ENCODE measurements at places on chromosomes 1 and 21. TPM values are rescaled to one million over a fixed set of nuclear protein-coding genes. Genes with fewer than 3 reads are reported as not detected.
A peak's percentile ranks its signal among the peaks of the same experiment; 100 is the strongest.

- H3K4me3 ChIP-seq = no peak overlapping the region
- peaks cover 12% of the 10 kb centered on the region for H3K4me1 ChIP-seq
- no peaks in the 10 kb centered on the region for H3K36me3 ChIP-seq
- DNase-seq = no peak
Measured at GRCh38 chr1:47838562-47839432, 158.4 kb downstream of the TRABD2B start.

The VPS26C gene
- total RNA-seq = 73.5 TPM

DNA sequence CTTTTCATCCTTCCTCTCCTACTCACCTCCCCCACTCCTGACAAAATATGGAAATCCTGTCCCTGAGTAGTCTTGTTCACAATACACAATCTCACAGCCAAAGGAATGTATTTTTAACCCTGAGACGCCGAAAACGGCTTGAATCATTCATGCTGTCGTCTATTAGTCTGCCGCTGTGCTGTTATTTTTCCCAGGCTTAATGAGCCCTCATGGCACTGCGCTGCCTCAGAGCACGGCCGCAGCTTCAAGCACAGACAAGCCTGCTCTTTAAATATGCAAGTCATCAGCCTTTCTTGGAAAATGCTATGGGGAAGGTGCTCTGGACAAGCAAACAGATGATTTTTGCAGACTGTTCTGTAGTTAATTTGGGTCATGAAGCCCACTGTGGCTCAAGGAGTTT lies 302.7 kb downstream of the DISC1 start:
- no peaks in the 10 kb centered on the region for H3K4me1 ChIP-seq
- no peak for DNase-seq
- no peaks in the 10 kb centered on the region for H3K27me3 ChIP-seq
- no peaks in the 10 kb centered on the region for H3K36me3 ChIP-seq
- H3K27ac ChIP-seq = no peak overlapping the region
- H3K4me3 ChIP-seq = no peak overlapping the region

GRCh38 chr1:7680207-7680954 lies 90.7 kb upstream of the VAMP3 start:
- H3K27ac ChIP-seq = no peak overlapping the region
- peak overlapping the region; percentile 82 for H3K4me3 ChIP-seq
- H3K27me3 ChIP-seq = no peaks in the 10 kb centered on the region
- H3K36me3 ChIP-seq = no peaks in the 10 kb centered on the region
- no peak for DNase-seq
- H3K4me1 ChIP-seq = peaks cover 6% of the 10 kb centered on the region

- DNase-seq = no peak
- H3K27ac ChIP-seq = peak overlapping the region; percentile 69
- H3K4me3 ChIP-seq = no peak overlapping the region
- no peaks in the 10 kb centered on the region for H3K27me3 ChIP-seq
Measured at GRCh38 chr1:212488436-212489283, 55.9 kb downstream of the NENF start.

- H3K27me3 ChIP-seq = no peaks in the 10 kb centered on the region
- no peaks in the 10 kb centered on the region for H3K4me1 ChIP-seq
- no peak overlapping the region for H3K27ac ChIP-seq
- H3K36me3 ChIP-seq = no peaks in the 10 kb centered on the region
- no peak overlapping the region for H3K4me3 ChIP-seq
Measured at GRCh38 chr1:154463512-154463990, 38.5 kb upstream of the TDRD10 start.

Data from thoracic aorta (tissue), 2 donors.